Esophagus mucosa (tissue), 1 donor: ENCODE measurements at places on chromosomes 16 and 17. TPM values are rescaled to one million over a fixed set of nuclear protein-coding genes. Genes with fewer than 3 reads are reported as not detected.

GRCh38 chr17:7884581-7885366 is 3.8 kb upstream of the CHD3 start:
- no peak for ATAC-seq

DNA sequence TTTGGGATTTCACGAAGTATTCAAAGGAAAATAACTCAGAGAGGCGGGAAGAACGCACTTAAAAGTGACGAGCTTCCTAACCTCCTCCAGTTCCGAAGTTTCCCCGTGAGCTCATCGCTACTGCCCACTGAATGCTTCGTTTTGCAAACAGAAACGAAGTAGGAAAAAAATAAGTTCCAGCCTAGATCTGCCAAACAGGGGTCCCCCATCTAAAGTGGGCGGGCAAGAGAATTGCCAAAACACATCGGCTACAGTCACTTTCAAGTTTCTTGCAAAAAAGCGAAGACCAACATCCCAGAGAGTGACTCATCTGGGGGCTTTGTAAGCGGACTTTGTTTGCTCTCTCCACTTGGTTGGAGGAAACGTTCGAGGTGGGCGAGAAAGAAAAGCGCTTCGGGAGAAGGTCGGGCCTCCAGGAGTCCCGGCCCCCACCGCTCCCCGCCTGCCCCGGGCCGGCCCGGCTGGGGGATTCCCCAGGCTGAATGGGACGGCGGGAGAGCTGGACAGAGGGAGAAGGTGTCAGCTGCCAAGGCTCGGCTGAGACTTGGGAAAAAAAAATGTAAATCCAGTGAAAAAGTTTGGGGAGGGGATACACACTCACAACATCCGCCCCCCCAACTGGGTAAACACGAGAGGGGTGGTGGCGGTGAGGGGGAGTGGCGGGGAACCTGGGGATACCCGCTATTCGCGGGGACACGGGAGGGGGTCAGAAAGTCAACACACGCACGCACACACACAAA is 1.0 kb downstream of the VEZF1 start:
- ATAC-seq, result peak; percentile 5

- ATAC-seq, result no peak
These were observed 126.5 kb upstream of the CORO6 start for GRCh38 chr17:29749045-29749825.

- no peak for ATAC-seq
These were observed 46.6 kb downstream of the NOG start for GRCh38 chr17:56640116-56640515.

The NPIPA3 gene
- total RNA-seq, result 1.8 TPM

- no peak for ATAC-seq
These were observed 11.0 kb downstream of the SNN start for GRCh38 chr16:11679250-11679649.

The E4F1 gene
- total RNA-seq, result 10.7 TPM

DNA sequence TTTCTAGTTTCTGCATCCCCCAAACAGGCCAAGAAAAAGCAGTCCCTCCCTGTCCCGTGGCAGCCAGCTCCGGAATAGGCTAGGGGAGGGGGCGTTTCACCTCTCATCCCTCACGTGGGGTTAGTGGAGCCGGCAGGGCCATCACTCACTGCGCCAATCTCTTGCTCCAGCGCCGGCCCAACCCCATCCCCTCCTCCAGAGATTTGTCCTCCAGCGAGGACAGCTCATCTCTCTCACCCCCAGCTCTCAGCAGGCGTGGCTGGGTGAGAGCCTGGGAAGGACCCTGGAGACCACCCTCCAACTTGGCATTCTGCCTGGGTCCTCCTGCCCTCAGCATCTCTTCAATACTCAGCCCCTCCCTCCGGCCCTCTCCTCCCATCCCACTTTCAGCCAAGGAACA is 74.1 kb downstream of the TMEM132E start:
- no peak for ATAC-seq

- no peak for ATAC-seq
These were observed 477.4 kb downstream of the SLC39A11 start for GRCh38 chr17:72614871-72615626.

DNA sequence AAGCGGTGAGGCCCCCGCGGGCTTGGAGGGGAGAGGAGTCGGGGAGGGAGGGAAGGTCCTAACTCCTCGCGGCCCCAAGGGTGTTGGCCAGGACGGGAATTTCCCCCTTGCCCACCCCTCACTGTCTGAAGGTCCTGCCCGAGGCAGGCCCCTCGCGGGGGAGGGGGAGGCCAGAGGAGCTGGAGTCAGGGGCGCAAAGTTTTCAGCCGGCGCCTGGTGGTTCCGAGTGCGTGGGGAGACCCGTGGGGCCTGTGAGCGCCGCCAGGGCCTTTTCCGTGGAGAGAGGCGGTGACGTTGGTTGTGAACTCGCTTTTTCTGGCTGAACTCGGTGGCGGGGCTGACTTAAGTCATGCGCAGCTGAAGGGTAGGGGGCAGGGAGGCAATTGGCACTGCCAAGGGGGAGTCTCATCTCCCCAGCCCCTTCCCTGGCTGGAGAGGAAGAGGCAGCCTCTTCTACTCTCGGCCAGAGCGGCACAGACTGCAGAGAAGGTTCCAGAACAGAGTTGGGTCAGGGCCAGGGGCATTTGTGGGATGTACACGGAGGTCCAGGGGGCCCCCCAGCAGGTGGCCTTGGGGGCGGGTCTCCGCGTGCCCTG is 1.5 kb downstream of the CACNA1H start:
- no peak for ATAC-seq

The RASL10B gene
- total RNA-seq, result 0.32 TPM

The WFIKKN1 gene
- total RNA-seq, result 0.08 TPM

The PRPSAP1 gene
- 42.0 TPM for total RNA-seq

GRCh38 chr17:58084317-58084981 is 1.2 kb downstream of the DYNLL2 start:
- ATAC-seq, result peak; percentile 12

DNA sequence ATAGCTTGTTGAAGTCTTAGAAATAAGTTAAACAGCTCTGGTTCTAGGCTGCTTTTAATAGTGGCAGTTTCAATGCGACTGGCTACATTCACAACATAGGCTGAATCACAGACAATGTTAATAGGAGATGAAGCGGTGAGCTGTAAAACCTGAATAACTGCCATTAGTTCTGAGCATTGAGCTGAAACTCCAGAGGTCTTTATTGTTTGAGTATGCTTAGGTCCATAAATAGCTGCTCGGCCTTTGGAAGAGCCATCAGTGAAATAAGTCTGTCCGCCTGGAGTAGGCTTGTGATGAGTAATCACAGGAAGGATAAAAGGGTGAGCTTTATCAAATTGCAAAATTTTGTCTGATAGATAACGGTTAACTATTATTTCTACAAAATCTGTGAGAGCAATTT is 9.4 kb upstream of the ZNF689 start:
- ATAC-seq, result no peak

DNA sequence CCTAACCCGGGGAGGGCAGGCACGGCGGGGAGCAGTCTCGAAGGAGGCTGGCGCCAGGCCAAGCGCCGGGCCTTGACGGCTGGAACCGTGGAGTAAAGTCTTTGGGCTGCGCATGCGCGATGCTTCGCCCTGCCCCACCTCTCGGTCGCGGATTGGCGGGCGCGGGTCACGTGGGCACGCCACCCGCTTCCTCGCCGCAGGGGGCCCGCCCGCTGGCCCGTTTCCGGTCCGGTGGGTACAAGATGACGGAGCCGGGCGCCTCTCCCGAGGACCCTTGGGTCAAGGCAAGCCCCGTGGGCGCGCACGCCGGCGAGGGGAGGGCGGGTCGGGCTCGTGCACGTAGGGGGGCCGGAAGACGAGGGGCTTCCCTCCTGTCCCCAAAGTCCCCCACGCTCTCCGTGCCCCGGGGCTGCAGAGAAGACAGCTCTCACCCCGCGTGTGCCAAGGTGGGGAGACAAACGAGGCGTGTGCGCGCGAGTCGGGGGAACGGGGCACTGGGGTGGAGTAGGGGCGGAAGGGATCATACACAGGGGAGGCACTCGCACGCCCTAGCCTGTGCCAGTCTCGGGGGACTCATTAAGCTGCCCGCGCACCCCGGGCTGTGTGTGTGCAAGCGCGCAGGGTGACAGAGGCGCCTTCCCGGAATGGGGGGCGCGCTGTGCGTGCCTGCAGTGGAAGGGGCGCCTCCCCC is at the start of gene MLX:
Gene MLX, plus strand, starts transcription at position 218 of the 691 bp plus-strand sequence. Its CDS starts 25 bp downstream, at position 243.
- ATAC-seq, result peak; percentile 65

GRCh38 chr16:11310997-11311561 is 29.9 kb upstream of the PRM1 start:
- no peak for ATAC-seq

- no peak for ATAC-seq
These were observed 6.7 kb downstream of the USP7 start for GRCh38 chr16:8957063-8957397.

DNA sequence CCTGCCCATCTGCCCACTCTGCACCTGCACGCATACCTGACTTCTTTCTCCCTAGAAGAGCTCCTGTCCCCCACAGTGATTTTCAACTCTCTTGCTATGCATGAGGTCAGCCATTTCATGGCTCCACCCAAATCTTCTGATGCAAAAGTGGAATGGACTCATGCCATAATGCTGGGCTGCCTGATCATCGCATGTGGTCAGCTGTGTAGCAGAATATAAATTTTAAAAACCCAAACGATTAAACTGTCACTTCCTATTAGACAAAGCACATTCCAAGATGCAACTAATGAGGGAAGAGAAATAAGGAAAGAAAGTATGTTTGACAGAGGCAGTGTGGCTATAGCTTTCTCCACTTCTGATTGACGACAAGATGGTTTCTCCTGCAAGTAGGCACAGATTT is 26.1 kb downstream of the GRIN2A start:
- no peak for ATAC-seq

- peak; percentile 28 for ATAC-seq
These were observed 533 bp upstream of the MEFV start for GRCh38 chr16:3256866-3257465.

GRCh38 chr17:47813077-47813476 is 8.5 kb downstream of the OSBPL7 start:
- ATAC-seq, result no peak

DNA sequence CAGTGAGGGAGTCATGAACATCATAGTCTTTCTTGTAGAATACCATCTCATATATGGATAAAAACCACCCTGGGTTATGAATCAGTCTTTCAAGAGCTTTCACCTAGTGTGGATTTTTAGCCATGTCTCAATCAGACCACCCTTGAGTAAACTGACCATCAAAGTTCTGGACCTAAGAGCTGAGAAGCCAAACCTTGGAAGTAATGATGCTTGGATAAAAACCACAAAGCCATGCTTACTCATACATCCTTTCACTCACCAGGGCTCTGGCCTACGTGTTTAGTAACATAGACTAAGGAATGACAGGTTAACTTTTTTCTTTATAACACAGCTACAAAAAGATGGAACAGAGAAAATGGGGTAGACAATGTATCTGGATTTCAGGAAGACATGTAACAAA is 167.2 kb downstream of the STX8 start:
- no peak for ATAC-seq

- ATAC-seq, result no peak
These were observed 12.1 kb downstream of the ABCA3 start for GRCh38 chr16:2328428-2328827.

The TEX19 gene
- not detected for total RNA-seq

GRCh38 chr16:11280616-11281522 is at the start of gene PRM1:
Gene PRM1, minus strand, starts transcription at chr16:11281330. Its CDS starts 92 bp downstream, at chr16:11281238.
- no peak for ATAC-seq

The MFSD11 gene
- total RNA-seq, result 22.6 TPM

The ERI2 gene
- 15.4 TPM for total RNA-seq

The MYH1 gene
- total RNA-seq, result not detected
